Hematopoietic multipotent progenitor cell treated with erythropoietin and hydrocortisone succinate and interleukin-3 and kit ligand, for 17 days (in vitro differentiated cells): ENCODE measurements at places on chromosomes 5 and 9.

DNA sequence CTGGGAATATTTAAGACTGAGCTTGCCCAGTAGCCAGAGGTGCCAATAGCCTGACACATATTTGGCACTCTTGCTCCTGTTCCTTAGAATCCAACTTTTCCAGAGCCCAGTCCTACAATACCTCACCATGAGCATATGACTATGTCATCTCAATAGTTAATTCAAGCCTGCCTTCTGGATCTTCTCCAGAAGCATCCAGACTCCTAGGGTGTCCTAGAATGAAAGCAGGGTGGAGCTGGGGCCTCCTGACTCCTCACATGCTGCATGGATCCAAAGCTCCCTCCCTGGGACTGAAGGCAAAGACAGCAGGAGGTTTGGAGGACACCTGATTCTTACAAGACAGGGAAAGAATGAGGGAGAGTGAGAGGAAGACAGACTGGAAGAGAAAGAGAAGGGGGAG lies 37.9 kb downstream of the SH3TC2 start:
- no peak for DNase-seq

DNA sequence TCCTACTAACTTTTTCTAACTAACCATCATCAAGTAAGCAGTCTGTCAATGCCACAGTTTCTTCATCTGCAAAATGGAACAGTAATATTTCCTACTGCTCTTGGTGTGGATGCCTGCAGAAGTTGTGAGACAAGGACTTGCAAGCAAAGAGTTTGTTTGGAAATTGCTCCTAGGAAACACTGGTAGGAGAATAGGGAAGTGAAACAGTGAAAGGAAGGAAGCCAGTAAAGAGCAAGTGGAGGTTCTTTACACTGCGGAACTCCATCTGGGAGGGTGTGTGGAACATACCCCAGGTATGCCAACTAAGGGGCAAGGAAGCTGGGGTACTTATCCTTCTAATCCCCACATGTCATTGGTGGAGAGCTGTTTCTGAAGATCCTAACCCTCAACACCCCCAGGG lies 119.9 kb downstream of the FOXD1 start:
- DNase-seq, result no peak

DNA sequence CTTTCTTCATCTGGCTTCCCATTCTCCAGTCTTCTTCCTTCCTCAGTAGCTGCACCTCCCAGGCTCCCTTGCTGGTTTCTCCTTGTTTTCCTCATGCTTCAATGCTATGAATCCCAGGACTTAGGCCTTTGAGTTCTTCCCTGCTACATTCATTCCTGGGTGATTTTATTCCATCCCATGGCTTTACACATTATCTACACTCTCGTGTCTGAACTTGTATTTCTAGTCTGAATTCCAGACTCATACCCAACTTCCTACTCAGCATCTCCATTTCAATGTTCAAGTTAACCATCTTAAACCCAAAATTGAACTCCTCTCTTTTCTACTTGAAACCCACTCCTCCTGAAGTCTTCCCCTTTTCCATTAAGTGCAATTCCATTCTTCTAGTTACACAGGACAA lies 20.0 kb downstream of the SLC24A2 start:
- no peak for DNase-seq

DNA sequence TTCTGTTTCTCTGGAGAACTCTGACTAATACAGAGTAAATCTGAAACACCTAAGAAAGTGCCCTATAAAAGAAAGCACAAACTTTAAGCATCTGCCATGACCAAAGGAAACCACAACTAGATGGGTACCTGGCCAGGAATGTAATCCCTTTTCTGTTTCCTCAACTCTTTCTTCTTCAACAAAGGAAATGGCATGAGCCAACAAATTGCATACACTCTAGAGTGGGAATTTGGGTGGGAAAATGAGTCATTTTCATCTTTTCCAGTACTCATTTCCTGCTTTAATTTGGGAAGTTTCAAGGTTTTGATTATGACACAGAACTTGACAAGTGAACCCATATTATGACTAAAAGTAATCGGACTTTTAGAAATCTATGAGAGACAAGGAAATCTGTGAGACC lies 349.2 kb upstream of the RORB start:
- no peak for DNase-seq

DNA sequence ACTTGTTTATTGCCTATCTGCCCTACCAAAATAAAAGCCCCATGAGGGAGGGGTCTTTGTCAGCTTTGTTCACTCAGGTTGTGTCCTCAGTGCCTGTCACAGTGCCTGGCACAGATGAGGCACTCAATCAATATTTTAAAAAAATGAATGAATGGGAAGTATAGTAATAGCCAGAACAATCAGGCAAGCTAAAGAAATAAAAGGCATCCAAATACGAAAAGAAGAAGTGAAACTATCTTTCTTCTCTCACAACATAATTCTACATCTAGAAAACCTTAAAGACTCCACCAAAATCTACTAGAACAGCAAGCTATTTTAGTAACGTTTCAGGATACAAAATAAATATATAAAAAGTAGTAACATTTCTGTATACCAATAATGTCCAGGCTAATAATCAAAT lies 37.8 kb upstream of the C5orf63 start:
- no peak for DNase-seq

GRCh38 chr9:129850821-129851550 lies 15.7 kb downstream of the USP20 start:
- DNase-seq, result no peak

DNA sequence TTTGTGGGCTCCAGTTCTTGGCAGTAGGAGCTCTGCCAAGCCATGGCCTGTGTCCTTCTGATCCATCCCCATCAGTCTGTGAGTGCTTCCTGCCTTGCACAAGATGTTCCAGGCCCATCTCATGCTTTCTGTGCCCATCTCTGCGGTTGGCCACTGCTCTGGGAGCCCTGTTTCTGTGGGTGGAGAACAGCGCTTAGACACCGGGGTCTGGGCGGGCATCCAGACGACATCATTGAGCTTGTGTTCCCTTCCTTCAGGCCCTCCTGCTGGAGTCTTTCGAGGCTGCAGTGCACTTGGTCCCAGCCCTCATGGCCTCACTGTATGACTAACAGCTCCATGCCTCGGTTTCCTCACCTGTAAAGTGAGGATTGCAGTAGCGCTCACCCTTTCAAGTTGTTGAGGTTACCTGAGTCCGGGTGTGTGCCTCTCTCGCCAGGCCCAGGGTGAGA lies 14.9 kb upstream of the CARD19 start:
- no peak for DNase-seq

DNA sequence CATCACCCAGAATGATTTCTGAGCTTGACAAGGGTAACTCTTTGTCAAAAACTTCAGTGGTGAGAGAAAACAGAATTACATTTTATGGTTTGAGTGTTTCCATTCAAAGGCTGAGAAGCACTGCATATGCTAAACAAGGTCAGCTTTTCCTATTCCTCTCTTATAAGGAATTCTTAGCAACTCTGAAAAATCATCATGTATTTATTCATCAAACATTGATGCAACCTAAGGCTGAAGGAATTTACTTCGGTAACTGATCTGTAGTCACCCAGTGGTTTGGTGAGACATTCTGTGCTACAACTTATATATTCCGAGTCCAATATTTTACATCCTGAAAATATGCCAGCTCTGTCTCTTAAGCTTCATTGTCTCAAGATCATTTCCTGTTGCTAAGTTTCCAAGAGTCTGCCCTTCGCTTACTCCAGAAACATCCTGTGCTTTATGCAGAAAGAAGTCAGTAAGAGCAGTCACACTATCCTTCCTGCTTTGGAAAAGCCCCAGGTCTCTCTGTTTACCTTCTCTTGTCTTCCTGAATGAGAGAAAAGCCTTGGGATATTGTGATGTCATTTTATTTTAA lies 176.6 kb upstream of the TBCA start:
- DNase-seq, result no peak

GRCh38 chr9:126463426-126463825 lies 136.8 kb downstream of the MVB12B start:
- no peak for DNase-seq

DNA sequence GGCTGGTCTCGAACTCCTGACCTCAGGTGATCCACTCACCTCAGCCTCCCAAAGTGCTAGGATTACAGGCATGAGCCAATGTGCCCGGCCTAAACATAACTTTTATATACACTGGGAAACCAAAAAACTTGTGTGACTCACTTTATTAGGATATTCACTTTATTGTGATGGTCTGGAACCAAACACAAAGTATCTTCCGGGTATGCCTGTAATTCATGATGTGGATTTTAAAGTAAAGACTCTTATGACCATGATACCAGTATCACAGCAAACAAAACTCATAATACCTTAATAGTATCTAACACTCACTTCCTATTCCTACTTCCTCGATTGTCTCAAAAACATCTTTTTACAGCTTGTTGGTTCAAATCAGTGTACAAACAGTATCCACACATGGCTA lies 12.7 kb upstream of the GFPT2 start:
- no peak for DNase-seq

DNA sequence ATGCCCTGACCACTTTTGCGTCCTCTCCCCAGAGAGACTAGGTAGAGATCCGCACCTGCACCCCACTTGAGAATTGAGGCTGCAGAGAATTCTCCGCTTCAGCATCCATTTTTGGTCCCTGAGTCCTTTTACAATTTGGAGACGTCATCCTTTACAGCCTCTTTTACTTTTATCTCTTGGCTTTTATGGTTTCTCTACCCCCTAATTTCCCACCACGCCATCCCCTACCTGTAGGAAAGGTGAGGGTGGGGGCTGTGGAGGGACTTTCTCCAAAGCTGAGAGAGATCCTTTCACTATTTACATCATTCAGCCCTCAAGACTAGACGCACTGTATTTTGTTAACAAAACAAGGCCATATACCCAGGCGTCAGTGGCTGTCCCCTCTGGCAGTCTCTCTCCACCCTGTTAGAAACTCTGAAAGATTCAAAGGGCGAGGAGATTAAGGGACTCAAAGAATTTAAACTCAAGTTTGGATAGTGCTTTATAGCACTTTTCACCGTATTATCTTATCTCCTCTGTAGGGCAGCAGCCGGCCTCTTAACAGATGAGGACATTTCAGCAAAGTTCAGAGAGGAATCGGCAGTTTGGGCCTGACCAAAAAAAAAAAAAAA lies 1.7 kb downstream of the MSX2 start:
- DNase-seq, result no peak

DNA sequence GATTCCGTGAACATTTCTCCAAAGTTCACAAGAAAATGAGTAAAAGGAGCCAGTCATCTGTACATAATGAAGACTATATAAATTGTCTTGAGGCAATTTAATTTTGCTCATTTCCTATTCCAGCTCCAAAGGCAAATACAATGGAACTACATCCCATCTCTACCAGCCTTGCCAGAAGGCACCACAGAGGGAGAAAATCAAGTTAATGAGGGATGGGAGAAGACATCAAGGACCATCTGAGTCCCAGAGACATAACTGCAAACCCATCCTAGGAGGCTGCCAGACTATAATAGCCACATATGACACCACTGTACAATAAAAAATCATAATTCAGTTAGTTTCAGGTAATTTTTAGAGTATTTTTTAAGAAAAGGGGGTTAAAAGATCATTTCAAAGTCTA lies 136.3 kb upstream of the RGMB start:
- no peak for DNase-seq

GRCh38 chr9:132037458-132037857 lies 42.2 kb downstream of the MED27 start:
- DNase-seq, result no peak

DNA sequence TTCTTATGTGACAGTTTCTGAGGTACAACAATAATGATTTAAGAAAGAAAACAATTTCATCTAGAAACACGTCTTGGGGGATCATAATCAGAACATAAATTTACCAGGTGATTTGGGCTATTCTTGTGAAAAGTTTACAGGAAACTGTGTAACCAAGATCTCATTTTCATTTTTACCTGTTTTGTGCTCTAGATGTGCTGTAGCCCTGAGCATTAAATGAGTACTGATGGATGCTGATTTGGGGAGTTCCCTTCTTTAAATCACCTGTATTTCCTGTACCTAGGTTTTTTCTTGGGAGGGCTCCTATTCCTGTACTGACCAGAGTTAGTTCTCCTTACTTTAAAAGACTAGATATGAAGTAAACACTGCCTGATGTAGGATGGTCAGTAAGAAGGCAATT lies 12.7 kb downstream of the MATR3 start:
- no peak for DNase-seq

DNA sequence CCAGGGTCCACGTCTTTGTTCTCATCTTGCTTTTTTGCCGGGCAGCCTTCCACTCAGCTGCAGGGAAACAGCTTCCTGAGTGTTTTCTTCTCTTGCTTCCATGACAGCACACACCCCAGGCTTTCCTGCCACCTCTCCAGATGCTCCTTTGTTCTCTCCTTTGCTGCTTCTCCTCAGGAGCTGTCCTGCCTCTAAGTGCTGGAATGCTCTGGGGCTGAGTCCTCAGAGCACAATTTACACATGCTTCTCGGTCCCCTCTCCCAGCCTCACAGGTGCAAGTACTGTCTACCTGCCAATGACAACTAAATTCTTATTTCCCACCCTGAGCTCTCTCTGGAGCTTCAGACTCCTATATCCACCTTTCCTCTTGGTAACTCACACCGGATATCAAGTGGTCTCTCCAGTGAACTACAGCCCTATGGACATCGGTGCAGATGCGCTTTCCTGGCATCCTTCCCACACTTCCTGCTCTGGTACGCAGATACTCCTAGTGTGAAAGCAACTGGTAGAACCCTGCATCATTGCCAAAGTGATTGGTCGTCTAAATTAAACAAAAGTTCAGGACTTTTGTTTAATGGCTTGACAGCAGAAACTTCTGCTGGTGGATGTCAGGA lies 13.4 kb upstream of the ACSL6 start:
- no peak for DNase-seq

- no peak for DNase-seq
Observed at GRCh38 chr9:133306242-133307204, 29.5 kb downstream of the SURF6 start.

- DNase-seq, result no peak
Observed at GRCh38 chr5:151897020-151897552, 27.6 kb downstream of the GLRA1 start.

GRCh38 chr5:155772009-155772662 lies 554.8 kb upstream of the SGCD start:
- no peak for DNase-seq

DNA sequence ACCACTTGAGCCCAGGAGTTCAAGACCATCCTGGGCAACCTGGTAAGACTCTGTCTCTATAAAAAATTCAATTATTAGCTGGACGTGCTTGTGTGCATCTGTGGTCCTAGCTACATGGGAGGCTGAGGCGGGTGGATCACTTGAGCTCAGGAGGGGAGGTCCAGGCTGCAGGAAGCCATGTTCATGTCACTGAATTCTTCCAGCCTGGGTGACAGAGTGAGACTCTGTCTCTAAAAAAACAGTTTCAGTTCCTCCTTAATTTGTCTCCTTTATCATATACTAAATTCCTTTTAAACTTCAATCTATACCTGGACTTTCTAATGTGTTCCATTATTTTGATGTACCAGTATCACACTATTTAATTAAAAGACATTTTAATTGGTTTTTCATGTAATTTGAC lies 422.2 kb upstream of the TLE4 start:
- no peak for DNase-seq

GRCh38 chr9:16223074-16223871 lies 647.2 kb downstream of the BNC2 start:
- DNase-seq, result no peak

GRCh38 chr5:77499973-77500372 lies 7.9 kb upstream of the WDR41 start:
- no peak for DNase-seq

- DNase-seq, result no peak
Observed at GRCh38 chr5:13629218-13629617, 315.3 kb downstream of the DNAH5 start.
